Right atrium auricular region (tissue), 2 donors: ENCODE measurements at places on chromosomes 16 and 17.

GRCh38 chr17:40560592-40561293 lies 4.5 kb downstream of the CCR7 start:
- H3K4me3 ChIP-seq = no peak overlapping the region
- peak overlapping the region; percentile 31 for H3K27ac ChIP-seq
- H3K4me1 ChIP-seq = peaks cover 50% of the 10 kb centered on the region
- no peaks in the 10 kb centered on the region for H3K36me3 ChIP-seq

DNA sequence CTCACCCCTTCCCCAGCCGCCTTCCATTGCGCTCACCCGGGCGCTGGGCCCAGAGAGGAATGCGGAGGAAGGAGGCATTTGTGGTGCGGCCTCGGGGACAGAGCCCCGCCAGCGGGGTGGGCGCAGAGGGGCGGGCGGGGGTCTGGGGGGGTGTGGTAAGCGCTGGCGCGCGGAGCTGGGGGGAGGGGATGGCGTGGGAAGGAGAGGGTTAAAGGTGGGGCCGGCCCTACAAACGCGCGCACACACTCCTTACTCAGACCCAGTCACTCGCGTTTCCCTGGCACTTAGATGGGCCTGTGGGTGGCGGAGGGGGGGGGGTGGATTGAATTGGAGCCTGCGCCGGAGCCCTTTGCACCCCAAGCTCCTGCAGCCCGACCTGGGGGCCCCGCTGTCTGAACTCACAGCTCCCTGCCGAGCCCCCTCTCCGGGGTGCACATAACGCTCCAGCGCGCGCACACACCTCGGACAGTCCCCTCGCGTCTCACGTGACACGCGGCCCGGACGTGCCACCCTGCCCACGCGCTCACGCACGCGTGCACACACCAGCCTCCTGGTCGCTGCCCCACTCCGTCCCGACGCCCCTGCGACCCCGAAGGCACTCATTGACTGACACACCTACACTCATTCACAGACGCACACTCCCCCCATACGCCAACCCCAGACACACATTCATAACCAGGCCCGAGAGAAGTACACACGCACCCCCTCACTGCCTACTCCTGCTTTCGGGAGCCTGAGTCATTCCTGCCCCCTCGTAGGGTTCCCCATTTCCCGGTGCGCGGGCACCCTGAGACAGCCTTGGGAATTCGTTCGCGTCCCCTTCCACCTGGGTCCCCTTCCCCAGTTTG lies 844 bp downstream of the TBKBP1 start:
- peak overlapping the region; percentile 96 for H3K27ac ChIP-seq
- peaks cover 8% of the 10 kb centered on the region for H3K36me3 ChIP-seq
- H3K4me1 ChIP-seq = peaks cover 33% of the 10 kb centered on the region
- no peak for DNase-seq
- no peaks in the 10 kb centered on the region for H3K27me3 ChIP-seq
- H3K4me3 ChIP-seq = peak overlapping the region; percentile 95

DNA sequence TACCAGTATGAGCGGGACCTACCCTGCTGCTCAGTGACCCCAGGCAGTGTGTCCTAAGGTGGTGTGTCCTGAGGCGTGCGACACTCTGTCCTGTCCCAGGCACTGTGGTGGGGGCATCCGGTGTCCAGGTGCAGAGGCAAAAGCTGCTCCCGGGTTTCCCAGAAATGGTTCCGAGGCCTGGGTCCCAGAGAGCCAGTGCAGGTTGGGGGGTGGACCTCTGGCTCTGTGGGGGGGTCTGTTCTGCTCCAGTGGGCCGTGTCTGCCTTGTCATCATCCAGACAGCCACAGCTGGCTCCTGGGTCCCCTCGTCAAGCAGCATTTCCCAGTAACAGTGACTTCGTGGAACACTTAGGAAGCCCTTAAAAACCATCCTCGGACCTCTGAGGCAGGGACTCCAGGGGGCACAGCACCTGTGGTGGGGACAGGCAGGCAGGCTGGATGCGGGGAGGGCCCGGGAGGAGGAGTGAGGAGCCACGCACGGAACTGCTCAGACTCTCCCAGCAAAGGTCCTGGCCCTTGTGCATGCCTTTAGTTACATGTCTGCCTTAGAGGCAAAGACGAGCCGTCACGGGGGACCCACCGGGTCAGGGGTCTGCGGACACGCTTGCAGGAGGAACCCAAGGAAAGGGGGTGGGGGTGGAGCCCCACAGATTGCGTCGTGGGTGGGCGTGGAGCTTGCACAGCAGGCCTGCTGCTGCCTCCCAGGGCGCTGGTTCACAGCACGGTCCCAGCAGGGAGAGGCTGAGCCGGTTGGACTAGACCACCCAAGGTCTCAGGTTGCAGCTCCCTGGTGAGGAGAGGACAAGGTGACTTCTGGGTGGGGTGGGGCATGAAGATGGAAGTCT lies 5.6 kb downstream of the SLC16A3 start:
- no peak overlapping the region for H3K4me3 ChIP-seq
- DNase-seq = no peak
- no peak overlapping the region for H3K27ac ChIP-seq
- no peaks in the 10 kb centered on the region for H3K27me3 ChIP-seq
- H3K4me1 ChIP-seq = no peaks in the 10 kb centered on the region

DNA sequence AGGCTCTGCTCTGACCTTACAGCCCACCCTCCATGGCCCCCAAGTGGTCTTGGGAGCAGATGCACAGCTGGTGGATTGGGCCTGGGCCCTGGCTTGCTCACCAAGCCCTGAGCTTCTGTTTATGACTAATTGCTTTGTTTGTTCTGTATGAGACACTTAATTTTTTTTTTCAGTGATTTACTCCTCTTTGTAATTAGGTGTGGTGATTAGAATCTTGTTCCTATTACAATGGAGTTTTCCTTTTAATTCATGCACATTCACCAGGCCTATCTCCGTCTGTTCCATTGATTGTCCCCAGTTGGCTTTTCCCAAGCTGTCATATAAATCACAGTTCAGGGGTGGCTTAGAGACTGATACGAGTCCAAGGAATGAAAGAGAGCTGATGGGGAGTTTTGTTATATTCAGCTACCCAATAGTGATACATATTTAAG lies 242.3 kb downstream of the CCDC182 start:
- no peak overlapping the region for H3K27ac ChIP-seq
- H3K4me1 ChIP-seq = no peaks in the 10 kb centered on the region
- H3K27me3 ChIP-seq = no peaks in the 10 kb centered on the region
- H3K36me3 ChIP-seq = no peaks in the 10 kb centered on the region

DNA sequence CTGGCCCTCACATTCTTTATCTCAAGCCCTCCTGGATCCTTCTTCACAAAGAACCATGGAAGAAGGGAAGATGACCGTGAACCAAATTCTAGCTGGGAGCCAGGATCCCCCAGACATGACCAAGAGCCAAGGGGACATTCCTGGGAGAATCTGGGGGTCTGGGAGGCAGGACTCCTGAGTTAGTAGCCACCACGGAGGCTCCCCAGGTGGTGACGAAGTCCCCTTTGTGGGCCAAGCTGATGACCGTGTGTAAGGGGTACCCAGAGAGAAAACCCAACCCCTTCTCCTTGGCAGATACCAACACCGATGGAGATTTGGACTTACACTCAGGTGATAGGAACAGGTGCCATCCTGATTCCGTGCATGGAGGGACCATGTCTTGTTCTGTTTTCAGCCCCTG lies 6.8 kb upstream of the GFAP start:
- peaks cover 34% of the 10 kb centered on the region for H3K4me1 ChIP-seq
- no peak overlapping the region for H3K4me3 ChIP-seq
- no peak for DNase-seq
- no peaks in the 10 kb centered on the region for H3K27me3 ChIP-seq

- no peak overlapping the region for H3K4me3 ChIP-seq
- H3K36me3 ChIP-seq = no peaks in the 10 kb centered on the region
- DNase-seq = no peak
- no peak overlapping the region for H3K27ac ChIP-seq
Observed at GRCh38 chr17:28416703-28417311, 10.8 kb upstream of the SLC46A1 start.

DNA sequence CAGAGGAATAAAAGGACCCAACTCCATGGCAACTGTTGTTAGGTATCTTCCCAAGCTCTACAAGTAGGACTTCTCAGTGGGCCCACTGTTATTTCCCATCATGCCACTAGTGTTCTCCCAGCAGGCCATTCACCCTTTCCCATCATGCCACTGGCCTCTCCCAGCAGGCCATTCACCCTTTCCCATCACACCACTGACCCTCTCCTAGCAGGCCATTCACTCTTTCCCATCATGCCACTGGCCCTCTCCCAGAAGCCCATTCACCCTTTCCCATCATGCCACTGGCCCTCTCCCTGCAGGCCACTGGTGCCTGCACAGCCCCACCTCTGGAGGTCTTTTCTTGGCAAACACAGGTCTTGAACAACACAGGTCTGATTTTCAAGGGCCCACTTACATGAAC lies 36.3 kb downstream of the IFT140 start:
- no peak overlapping the region for H3K27ac ChIP-seq
- H3K4me3 ChIP-seq = no peak overlapping the region
- no peak for DNase-seq
- no peaks in the 10 kb centered on the region for H3K27me3 ChIP-seq

- no peaks in the 10 kb centered on the region for H3K27me3 ChIP-seq
- H3K4me1 ChIP-seq = no peaks in the 10 kb centered on the region
- no peak overlapping the region for H3K27ac ChIP-seq
- DNase-seq = no peak
- H3K4me3 ChIP-seq = no peak overlapping the region
Observed at GRCh38 chr17:5902181-5903140, 167.7 kb upstream of the WSCD1 start.

DNA sequence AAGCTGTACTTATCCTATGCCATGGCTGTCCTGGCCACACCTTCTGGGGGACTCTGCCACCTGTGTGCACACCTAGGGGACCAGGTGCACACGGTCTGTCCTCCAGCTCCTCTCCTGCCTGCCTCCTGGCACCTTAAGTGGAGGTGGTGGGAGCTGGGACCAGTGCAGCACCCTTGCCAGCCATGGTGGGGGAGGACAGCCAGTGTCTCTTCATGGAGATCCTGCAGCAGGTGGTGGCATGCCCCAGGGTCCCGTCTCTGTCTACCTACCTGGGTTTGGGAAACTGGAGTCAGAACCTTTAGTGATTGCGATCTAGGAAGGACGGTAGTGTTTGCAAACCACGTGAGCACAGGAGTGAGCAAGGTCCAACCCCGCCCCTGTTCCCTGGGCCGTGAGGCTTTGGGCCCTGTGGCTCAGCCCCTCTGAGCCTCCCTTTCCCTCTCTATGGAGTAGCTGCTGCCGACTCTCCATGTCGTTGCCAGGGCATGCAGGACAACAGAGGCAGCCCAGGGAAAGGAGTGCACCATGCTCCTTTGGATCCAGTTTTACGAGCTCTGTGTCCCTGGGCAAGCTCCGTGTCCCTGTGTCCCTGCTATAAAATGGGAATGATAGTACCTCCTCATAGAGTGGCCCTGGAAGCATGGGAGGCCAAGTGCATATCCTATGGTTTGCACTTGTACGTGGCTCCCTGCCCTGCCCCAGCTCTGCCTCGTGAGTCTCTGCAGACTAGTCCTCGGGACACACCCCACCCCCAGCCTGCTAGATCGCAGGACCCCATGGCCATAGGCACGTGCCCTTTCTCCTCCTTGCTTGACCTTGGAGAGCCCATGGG lies 7.1 kb downstream of the ADGRG1 start:
- no peaks in the 10 kb centered on the region for H3K36me3 ChIP-seq
- DNase-seq = no peak
- H3K27me3 ChIP-seq = no peaks in the 10 kb centered on the region
- peaks cover 71% of the 10 kb centered on the region for H3K4me1 ChIP-seq

DNA sequence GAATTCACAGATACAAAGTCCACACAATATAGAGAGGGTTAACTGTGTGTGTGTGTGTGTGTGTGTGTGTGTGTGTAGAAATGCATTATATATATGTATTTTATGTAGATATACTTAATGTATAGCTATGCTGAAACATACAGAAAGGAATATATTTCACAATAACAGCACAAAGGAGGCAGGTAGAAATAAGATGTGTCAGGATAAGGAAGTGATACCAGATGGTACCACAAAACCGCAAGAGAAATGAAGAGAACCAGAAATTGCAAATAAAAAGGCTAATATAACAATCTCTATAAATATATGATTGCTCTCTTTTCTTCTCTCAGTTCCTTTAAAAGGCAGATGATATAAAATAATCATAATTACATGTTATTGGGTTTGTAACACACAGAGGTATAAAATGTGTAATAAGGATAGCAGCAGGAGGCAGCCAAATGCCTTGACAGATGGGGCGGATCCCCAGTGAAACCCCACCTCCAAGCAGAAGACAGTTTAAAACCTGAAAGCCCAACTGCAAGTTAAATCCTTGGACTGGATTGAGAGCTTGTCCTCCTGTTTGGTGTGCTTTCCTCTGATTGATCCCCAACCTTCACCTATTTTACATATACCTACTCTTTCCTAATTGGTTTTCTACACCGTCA lies 365.4 kb upstream of the C16orf82 start:
- H3K4me1 ChIP-seq = no peaks in the 10 kb centered on the region
- no peak overlapping the region for H3K4me3 ChIP-seq
- no peak overlapping the region for H3K27ac ChIP-seq
- no peaks in the 10 kb centered on the region for H3K27me3 ChIP-seq
- no peak for DNase-seq

DNA sequence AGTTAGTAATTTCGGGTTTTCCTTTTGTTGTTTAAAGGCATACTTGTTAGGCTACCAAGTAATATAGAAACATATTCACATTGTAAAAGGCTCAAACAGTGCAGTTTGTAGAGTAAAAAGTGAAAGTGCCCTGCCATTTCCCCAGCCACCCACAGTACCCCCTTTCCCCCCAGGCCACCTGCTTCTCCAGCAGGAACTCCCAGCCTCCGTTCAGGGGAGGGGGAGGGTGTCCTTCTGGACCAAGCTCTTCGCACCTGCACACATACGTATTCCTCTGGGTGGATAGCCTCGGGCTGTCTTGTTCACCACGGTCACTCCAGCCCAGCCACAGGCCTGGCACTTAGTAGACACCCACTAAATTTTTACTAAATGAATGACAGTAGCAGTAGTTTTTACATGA lies 144.5 kb downstream of the CLEC16A start:
- no peak for DNase-seq
- H3K36me3 ChIP-seq = peaks cover 8% of the 10 kb centered on the region
- H3K4me1 ChIP-seq = peaks cover 24% of the 10 kb centered on the region
- H3K4me3 ChIP-seq = no peak overlapping the region

- no peak for DNase-seq
- no peaks in the 10 kb centered on the region for H3K4me1 ChIP-seq
Observed at GRCh38 chr17:1260086-1260769, 10.0 kb upstream of the BHLHA9 start.
